CD4-positive, alpha-beta T cell treated with Interleukin-6 for 4 hours (primary cell): ENCODE measurements at places on chromosomes 2 and 18.
A peak's percentile ranks its signal among the peaks of the same experiment; 100 is the strongest.

GRCh38 chr2:60350791-60351190 is 202.7 kb downstream of the BCL11A start:
- no peak for DNase-seq

- DNase-seq = no peak
Measured at GRCh38 chr2:118848381-118849225, 1.2 kb upstream of the EN1 start.

GRCh38 chr18:40812981-40813515 is 1142.0 kb upstream of the PIK3C3 start:
- no peak for DNase-seq

GRCh38 chr18:28110924-28111323 is 66.0 kb downstream of the CDH2 start:
- DNase-seq = no peak

GRCh38 chr2:209383212-209383611 is 40.6 kb upstream of the MAP2 start:
- DNase-seq = no peak

DNA sequence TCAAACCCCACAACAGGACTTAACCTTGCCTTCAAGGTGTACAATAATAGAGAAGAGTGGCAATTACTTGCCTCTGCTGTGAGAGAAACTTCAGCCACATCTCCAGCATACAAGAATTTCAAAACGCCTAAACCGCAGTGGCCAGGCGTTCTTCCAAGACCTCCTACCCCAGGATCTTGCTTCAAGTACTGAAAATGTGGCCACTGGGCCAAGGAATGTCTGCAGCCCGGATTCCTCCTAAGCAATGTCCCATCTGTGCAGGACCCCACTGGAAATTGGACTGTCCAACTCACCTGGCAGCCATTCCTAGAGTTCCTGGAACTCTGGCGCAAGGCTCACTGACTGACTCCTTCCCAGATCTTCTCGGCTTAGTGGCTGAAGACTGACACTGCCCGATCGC is 2.8 kb upstream of the CYB5A start:
- DNase-seq = no peak

- DNase-seq = no peak
Measured at GRCh38 chr2:212213191-212213590, 325.4 kb downstream of the ERBB4 start.

GRCh38 chr2:140865837-140866236 is 1265.0 kb downstream of the LRP1B start:
- no peak for DNase-seq

GRCh38 chr2:20448246-20448976 is 1.5 kb downstream of the RHOB start:
- DNase-seq = no peak

DNA sequence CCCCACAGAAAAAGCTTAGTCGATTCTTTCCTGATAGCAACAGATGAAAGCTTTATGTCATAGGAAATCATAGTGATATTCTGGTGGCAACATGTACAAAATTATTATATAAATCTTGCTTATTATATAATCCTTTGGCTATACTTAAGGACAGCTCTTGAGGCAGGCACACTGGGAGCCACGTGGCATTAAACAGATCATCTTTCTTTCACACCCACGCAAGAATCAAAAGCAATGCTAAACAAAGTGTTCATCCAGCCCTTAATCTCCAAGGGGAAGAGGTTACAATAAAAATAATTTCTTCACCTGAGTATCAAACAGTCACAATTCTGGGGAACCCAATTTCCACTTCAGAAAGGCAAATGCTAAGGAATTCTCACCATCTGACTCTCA is 57.8 kb downstream of the CYB5A start:
- DNase-seq = no peak

- no peak for DNase-seq
Measured at GRCh38 chr2:223612501-223612900, 10.3 kb upstream of the SCG2 start.

DNA sequence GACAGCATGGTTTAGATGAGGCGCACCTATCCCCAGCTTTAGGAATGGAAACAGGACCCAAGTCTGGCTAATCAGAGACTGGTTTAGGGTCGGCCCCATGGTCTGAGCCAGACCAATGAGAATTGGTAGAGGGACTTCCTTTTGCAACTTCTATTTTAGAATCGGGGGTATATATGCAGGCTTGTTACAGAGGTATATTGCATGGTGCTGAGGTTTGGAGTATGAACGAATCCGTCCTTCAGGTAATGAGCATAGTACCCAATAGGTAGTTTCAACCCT is 1.5 kb upstream of the BOLA3 start:
- no peak for DNase-seq

DNA sequence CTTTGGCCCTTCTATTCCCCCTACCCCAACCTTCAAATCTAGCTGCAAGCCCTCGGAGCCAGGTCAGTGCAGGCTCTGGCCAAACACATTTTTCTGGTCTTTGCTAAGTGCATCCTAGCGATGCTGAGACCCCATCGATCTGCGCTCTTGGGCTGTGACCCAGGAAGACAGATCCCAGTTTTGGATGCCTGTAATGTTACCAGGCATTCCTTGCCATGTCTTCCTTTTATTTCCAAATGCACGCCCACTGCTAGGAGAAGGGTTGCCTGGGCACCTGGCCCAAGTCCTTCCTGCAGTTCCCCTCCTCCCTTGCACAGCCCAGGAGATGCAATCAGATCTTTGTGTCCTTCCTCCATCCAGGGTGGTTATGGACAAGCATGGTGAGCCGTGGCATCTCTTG is 124.6 kb downstream of the TPGS2 start:
- no peak for DNase-seq

- DNase-seq = no peak
Measured at GRCh38 chr2:196077821-196078220, 9.2 kb upstream of the DNAH7 start.

DNA sequence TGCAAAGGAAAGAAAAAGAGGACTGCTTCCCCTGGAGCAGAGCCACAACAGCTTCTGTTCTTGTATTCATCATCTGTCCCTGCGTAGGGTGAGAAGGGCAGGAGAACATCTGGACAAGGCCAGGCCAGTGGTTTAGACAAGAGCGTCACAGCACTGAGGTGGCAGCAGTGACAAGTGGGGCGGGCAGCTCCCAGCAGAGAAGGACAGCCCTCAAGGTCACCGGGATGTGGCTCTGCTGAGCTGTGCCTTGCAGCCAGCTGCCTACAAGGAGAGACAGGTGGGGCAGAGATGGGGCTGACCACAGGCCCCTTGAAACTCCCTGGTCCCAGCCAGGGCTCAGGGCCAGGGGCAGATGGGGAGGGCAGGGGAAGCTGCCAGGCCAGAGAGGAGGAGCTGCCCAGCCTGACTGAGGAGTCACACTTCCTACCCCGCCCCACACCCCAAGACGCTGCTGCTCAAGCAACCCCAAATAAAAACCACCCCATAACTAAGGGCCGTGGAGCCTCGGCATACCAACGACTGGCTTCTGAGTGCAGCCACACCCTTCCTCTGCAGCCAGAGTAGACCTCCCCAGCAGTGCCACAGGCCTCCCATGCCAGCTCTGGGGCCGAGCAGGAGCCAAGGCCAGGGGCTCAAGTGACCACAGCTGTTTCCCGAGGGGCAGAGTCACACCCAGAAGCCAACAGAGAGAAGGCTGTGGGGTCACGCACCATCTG is 5.4 kb downstream of the RAB11FIP5 start:
- peak; percentile 25 for DNase-seq

DNA sequence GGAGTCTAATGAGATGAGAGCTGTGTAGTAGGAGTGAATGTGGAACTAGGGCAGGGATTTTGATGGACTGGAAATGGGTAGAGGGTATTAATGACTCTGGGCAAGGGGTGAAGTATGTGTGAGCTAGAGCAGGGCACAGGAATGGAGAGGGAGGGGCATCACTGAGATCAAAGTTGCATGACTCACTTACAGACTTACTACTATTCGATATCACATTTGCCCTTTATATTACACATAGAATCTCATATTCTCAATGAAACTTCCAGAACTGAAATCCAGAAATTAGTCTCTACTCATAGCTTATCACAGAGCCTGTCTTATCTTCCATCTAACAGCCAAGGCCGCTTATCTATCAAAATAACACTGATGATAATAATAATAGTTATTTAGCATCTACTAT is 20.0 kb upstream of the ITGB6 start:
- peak; percentile 13 for DNase-seq

- DNase-seq = no peak
Measured at GRCh38 chr2:26172871-26173775, at the start of gene GAREM2. Gene GAREM2, plus strand, starts transcription at chr2:26173088. Its CDS starts 133 bp downstream, at chr2:26173221.

DNA sequence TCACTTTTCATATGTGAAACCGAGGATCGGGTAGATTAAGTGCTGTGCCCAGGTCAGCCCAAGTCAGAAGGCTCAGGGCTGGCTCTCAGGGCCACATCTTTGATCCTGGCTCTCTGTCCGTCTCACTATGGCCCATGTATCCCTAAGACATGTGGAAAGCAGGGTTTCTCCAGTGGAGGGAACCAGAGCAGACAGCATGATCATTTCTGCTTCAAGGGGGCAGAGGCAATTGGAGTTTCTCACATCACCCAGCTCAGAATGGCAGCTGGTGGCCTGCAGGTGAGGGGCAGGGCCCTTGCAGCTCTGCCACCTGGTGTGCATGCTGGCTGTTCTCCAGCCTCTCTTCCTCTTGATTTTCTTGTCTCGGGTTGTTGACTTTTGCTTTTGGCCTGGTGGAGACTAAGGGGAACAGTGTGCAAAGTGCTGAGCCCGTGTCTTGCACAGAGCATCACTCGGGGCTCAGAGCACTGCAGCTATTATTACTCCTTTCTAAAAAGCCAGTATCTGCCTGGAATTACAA is 27.0 kb downstream of the LDLRAD4 start:
- DNase-seq = no peak

DNA sequence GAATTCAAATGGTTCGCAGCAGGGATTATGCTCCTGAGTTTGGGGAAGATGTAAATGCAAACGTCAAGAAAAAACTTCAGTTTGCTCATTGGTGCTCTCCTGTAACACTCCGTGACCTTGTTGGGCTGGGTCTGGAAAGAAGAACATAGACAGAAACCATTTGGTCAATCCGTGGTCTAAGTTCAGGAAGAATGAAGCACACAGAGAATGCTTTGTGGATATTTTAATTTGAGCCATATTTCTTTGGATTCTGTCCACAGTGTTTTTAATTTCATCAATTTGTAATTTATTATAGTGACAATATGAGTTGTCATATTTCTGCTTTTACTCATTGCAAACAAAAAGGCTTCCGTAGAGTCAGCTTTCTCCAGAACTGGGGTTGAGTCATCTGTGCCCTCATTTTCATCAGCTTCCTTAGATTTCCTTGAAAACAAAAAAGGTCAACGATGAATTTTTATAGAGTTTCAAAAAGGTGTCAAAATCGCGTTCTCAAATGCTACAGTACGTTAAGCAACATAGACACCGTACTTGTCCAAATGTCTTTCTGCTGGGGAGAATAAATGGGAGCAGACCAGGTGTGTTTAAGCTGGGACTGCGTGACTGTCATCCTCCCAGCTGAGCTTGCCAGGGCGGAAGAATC is 606.4 kb downstream of the RNF144A start:
- DNase-seq = no peak

- DNase-seq = no peak
Measured at GRCh38 chr2:9110346-9110884, 96.2 kb upstream of the ASAP2 start.

DNA sequence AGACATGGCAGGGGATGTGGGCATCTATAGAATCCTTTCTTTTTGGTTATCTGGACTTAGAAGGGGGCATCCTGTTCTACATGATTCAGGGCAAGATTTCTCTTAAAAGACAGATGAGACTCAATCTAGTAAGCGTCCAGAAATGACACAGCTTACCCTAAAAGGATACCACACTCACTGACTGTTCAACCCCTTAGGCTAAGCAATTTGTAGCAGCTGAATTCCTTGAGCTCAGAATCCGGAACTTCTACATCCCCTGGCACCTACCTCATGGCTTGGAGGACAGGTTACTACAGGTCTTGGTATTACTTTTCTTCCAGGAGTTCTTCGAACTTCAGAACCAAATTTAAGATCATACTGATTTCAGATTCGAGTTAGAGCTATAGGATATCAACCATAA is 138.4 kb downstream of the LAMA3 start:
- no peak for DNase-seq

DNA sequence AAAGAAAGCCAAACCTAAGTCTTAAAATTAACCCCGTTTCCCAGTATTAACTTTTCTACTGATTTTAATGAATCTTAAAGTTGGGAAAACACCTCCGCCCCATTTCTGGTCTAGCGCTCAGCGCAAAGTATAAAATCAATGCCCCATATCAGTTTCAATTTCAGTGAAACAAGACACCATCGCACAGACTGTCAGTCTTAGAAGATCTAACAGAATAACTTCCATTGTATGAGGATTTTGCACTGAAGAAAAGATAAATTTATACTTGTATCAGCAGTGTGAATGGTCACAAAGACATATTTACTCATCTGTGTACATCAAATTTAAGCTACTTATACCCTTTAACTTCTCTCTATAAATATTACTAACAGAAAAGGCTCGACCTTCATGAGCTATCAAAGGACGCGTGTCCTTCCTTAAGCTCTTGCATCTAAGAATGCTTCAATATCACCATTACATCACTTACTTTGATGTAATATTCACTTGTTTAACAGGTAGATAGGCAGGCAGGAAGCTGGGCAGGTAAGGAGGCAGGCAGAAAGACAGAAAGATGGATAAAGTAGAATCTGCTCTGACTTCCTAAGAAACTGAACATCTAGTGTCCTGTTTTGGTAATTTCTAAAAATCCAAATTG is 183.0 kb downstream of the TCF4 start:
- no peak for DNase-seq

DNA sequence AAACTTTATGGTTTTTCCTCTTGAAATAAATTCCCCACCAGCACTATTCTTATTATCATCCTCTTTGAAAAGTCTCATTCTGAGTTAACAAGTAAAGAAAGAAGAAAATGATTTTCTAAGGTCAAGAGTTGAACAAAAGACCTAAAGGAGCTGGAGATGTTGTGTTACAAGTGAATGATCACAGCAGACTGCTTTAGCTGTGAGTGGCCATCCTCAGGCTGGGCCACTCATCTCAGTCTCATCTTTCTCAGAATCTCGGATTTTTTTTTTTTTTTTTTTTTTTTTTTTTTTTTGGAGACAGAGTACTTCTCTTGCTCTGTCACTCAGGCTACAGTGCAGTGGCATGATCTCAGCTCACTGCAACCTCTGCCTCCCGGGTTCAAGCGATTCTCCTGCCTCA is 133.3 kb downstream of the CDH2 start:
- no peak for DNase-seq

GRCh38 chr2:61714210-61714609 is 139.7 kb downstream of the FAM161A start:
- no peak for DNase-seq

DNA sequence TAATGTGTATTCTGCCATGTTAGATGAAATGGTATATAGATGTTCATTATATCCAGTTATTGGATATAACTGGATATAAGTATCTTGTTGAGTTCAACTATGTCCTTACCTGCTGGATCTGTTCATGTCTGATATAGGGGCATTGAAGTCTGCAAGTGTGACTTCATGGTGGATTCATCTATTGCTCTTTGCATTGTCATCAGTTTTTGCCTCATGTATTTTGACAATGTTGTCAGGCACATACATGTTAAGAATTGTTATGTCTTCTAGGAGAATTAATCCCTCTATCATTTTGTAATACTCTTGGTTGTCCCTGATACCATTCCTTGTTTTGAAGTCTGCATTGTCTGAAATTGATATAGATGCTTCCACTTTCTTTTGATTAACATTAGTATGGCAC is 15.4 kb downstream of the ZNF24 start:
- no peak for DNase-seq

GRCh38 chr2:112152476-112153178 is 14.4 kb downstream of the FBLN7 start:
- DNase-seq = no peak

GRCh38 chr2:175048275-175048674 is 43.1 kb upstream of the CHN1 start:
- no peak for DNase-seq

GRCh38 chr18:77762642-77763041 is 513.0 kb downstream of the GALR1 start:
- no peak for DNase-seq
